Breast epithelium (tissue), 4 donors: ENCODE measurements at places on chromosomes 16 and 17. TPM values are rescaled to one million over a fixed set of nuclear protein-coding genes. Genes with fewer than 3 reads are reported as not detected.

GRCh38 chr16:558298-559020 is 1.7 kb upstream of the PRR35 start:
- DNase-seq = no peak

- DNase-seq = no peak
Observed at GRCh38 chr17:40608061-40608581, 39.5 kb downstream of the SMARCE1 start.

DNA sequence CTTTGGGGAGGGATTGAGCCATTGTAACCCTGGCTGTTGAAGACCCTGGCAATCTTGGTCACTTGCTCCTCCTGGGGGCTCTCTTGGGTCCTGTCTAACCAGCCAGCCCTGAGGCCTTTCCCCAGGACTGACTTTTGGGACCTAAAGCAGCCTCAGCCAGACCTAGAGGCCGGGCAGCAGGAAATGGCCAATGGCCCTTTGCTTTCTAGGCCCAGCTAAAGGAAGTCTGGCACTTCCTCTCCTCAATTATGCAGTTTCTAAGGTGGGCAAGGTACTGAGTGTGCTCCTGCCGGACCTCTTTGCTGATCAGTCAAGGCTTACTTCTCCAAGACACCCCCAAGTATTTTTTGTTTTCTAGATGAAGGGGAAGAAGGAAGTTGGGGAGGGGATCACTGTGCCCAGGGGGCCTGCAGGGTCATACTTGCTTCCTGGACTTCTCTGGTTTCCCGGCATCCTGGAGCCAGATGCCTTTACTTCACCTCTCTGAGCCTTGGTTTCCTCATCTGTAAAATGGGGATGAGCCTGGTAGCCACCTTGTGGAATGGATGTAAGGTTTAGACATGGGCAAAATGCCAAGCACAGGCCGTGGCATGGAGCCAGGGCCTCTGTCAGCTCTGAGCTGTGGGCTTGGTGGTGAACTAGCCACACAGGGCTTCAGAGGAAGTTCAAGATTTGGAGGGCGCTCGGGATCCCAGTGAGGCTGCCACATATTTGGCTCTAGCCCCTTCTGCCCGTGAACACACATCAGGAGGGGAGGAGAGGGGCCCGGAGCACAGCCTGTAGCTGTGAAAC is 8.6 kb downstream of the CX3CL1 start:
- no peak for DNase-seq

- no peak for DNase-seq
Observed at GRCh38 chr16:57680842-57681375, 12.8 kb downstream of the ADGRG3 start.

GRCh38 chr16:60214311-60214710 is 1480.2 kb upstream of the GOT2 start:
- no peak for DNase-seq

- no peak for DNase-seq
Observed at GRCh38 chr17:70609566-70609965, 440.2 kb downstream of the KCNJ2 start.

- no peak for DNase-seq
Observed at GRCh38 chr17:67164302-67164701, 80.7 kb downstream of the HELZ start.

The CEP295NL gene
- 7.2 TPM for total RNA-seq

The LRRC46 gene
- 0.59 TPM for total RNA-seq

The JUP gene
- 121 TPM for total RNA-seq
